A549 treated with Hydrocortisone at 1 μM for 4 hours (cell line): ENCODE measurements at places on chromosomes 16 and 17. TPM values are rescaled to one million over a fixed set of nuclear protein-coding genes. Genes with fewer than 3 reads are reported as not detected.

Gene ZNF423
- 0.08 to 0.28 TPM (median 0.18 TPM) in 5 replicates for total RNA-seq

Gene KCNH4
- 0.20 to 0.36 TPM (median 0.35 TPM) in 5 replicates for total RNA-seq

Gene SERPINF2
- 2.9 to 3.8 TPM (median 3.2 TPM) in 5 replicates for total RNA-seq

Gene TP53TG3B
- total RNA-seq = 0.23 to 0.71 TPM in 2 of 5 replicates, not detected in the others

Gene SLC16A6
- total RNA-seq = 0.29 to 0.69 TPM (median 0.30 TPM) in 5 replicates

Gene SLC13A5
- 0.13 to 0.47 TPM (median 0.15 TPM) in 5 replicates for total RNA-seq

Gene CNGB1
- 0.06 to 0.18 TPM (median 0.09 TPM) in 5 replicates for total RNA-seq

Gene GPR139
- not detected in 5 replicates for total RNA-seq

Gene SLC6A2
- 0.10 to 0.14 TPM (median 0.12 TPM) in 3 of 5 replicates, not detected in the others for total RNA-seq

Gene CCL5
- total RNA-seq = 0.76 to 1.5 TPM (median 1.3 TPM) in 5 replicates

Gene PPP4C
- 137 to 149 TPM (median 140 TPM) in 5 replicates for total RNA-seq

Gene DRC3
- total RNA-seq = 2.2 to 2.6 TPM (median 2.3 TPM) in 5 replicates

Gene SOST
- total RNA-seq = not detected in 5 replicates

Gene NSRP1
- total RNA-seq = 26.3 to 39.3 TPM (median 28.1 TPM) in 5 replicates

Gene HSD17B2
- not detected in 5 replicates for total RNA-seq

Gene CCDC137
- total RNA-seq = 59.6 to 70.3 TPM (median 61.4 TPM) in 5 replicates

Gene CLCN7
- 65.8 to 70.2 TPM (median 68.1 TPM) in 5 replicates for total RNA-seq

Gene IL21R
- 0.03 TPM in 2 of 5 replicates, not detected in the others for total RNA-seq

Gene MYLK3
- 0.01 to 0.10 TPM (median 0.02 TPM) in 5 replicates for total RNA-seq

Gene DOC2A
- 1.5 to 2.5 TPM (median 2.0 TPM) in 5 replicates for total RNA-seq

Gene ZNF207
- total RNA-seq = 213 to 245 TPM (median 224 TPM) in 5 replicates

Gene SMIM36
- not detected in 5 replicates for total RNA-seq

Gene CBFA2T3
- 0.31 to 0.85 TPM (median 0.77 TPM) in 5 replicates for total RNA-seq

Gene KRT33B
- not detected in 5 replicates for total RNA-seq

Gene NOTUM
- total RNA-seq = 0.14 to 0.37 TPM (median 0.35 TPM) in 5 replicates

Gene CAVIN1
- 396 to 431 TPM (median 412 TPM) in 5 replicates for total RNA-seq

Gene ADAP2
- 2.4 to 4.1 TPM (median 3.8 TPM) in 5 replicates for total RNA-seq

Gene TBC1D26
- 0.07 TPM in 1 of 5 replicates, not detected in the others for total RNA-seq

Gene KRT40
- not detected in 5 replicates for total RNA-seq

Gene RAB40C
- total RNA-seq = 14.8 to 19.3 TPM (median 17.6 TPM) in 5 replicates

Gene PRR35
- total RNA-seq = 0.14 to 0.22 TPM (median 0.16 TPM) in 5 replicates

Gene RFNG
- 18.5 to 24.7 TPM (median 23.0 TPM) in 5 replicates for total RNA-seq

Gene ARMC7
- total RNA-seq = 16.6 to 20.8 TPM (median 17.5 TPM) in 5 replicates

Gene CCDC78
- total RNA-seq = 5.0 to 6.3 TPM (median 5.8 TPM) in 5 replicates

Gene KCNG4
- not detected in 5 replicates for total RNA-seq

Gene MYH10
- 16.4 to 28.9 TPM (median 22.5 TPM) in 5 replicates for total RNA-seq

Gene TMEM92
- 14.9 to 23.2 TPM (median 16.1 TPM) in 5 replicates for total RNA-seq

Gene ABCC11
- 0.06 to 0.17 TPM (median 0.10 TPM) in 5 replicates for total RNA-seq

Gene MILR1
- total RNA-seq = 0.97 to 1.7 TPM (median 1.5 TPM) in 5 replicates

Gene HDAC5
- total RNA-seq = 13.1 to 15.3 TPM (median 15.1 TPM) in 5 replicates

Gene FOXN1
- total RNA-seq = 0.02 to 0.05 TPM in 2 of 5 replicates, not detected in the others

Gene CALB2
- total RNA-seq = 4.0 to 7.1 TPM (median 5.1 TPM) in 5 replicates

Gene ZFP90
- total RNA-seq = 6.9 to 9.4 TPM (median 9.3 TPM) in 5 replicates

Gene ATP2A1
- 1.9 to 3.6 TPM (median 2.1 TPM) in 5 replicates for total RNA-seq

Gene AOC3
- 1.1 to 2.1 TPM (median 1.4 TPM) in 5 replicates for total RNA-seq
